Activated CD4-positive, alpha-beta T cell treated with anti-CD3 and anti-CD28 coated beads, Interleukin-2, amount 10 ng/mL, durations not matched to agents 24 days and 14 days (primary cell): ENCODE measurements at places on chromosomes 13 and 19. TPM values are rescaled to one million over a fixed set of nuclear protein-coding genes. Genes with fewer than 3 reads are reported as not detected.

Gene SIGLEC8
- 0.09 and 0.16 TPM in 2 replicates for total RNA-seq

Gene NDUFA11
- 237 and 251 TPM in 2 replicates for total RNA-seq

Gene FAM124A
- 0.82 and 1.1 TPM in 2 replicates for total RNA-seq

Gene ZNF98
- not detected in 2 replicates for total RNA-seq

- peaks cover 19% of the 10 kb centered on the region for H3K4me1 ChIP-seq
- H3K4me3 ChIP-seq: peak overlapping the region; percentile 90
- DNase-seq: no peak
- H3K36me3 ChIP-seq: no peaks in the 10 kb centered on the region
- peak overlapping the region; percentile 85 for H3K27ac ChIP-seq
- peaks cover 42% of the 10 kb centered on the region for H3K27me3 ChIP-seq
These were observed 848 bp upstream of the NECTIN2 start for GRCh38 chr19:44845286-44845611.

GRCh38 chr13:70385852-70386251, 277.6 kb upstream of the KLHL1 start:
- H3K27me3 ChIP-seq: no peaks in the 10 kb centered on the region
- H3K4me1 ChIP-seq: no peaks in the 10 kb centered on the region
- no peak for DNase-seq
- no peak overlapping the region for H3K27ac ChIP-seq

DNA sequence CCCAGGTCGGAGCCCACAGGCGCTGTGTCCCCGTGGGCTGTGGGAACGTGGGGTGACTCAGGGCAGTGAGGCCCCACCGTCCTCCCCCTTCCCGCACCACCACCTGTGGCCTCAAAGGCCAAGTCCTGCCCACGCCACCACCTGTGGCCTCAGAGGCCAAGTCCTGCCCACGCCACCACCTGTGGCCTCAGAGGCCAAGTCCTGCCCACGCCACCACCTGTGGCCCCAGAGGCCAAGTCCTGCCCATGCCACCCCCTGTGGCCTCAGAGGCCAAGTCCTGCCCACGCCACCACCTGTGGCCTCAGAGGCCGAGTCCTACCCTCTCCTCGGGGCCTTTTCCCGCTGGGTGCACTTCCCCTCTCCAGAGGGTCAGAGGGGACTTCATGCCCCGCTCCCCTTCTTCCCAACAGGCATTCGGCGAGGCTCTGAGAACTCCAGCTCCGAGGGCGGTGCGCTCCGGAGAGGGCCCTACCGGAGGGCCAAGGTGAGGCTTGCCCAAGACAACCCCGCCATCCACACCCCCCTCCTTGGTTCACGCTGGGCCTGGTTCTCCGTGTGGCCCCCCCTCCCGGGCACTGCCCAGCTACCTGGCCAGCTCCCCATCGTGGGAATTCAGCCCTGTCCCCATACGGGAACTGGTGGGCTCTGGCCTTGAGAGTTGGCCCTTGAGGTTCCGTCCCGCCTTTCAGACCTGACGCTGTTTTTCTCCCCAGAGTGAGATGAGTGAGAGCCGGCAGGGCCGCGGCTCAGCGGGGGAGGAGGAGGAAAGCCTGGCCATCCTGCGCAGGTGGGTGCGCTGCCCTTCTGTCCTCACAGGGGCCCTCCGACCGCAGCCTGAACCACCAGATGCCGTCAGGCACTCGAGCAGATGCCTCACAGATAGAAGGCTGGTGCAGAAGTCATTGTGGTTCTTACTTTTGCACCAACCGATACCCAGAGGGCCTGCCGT, 27.4 kb upstream of the F7 start:
- no peak overlapping the region for H3K4me3 ChIP-seq
- no peaks in the 10 kb centered on the region for H3K36me3 ChIP-seq
- H3K27me3 ChIP-seq: no peaks in the 10 kb centered on the region
- DNase-seq: no peak
- H3K4me1 ChIP-seq: no peaks in the 10 kb centered on the region

DNA sequence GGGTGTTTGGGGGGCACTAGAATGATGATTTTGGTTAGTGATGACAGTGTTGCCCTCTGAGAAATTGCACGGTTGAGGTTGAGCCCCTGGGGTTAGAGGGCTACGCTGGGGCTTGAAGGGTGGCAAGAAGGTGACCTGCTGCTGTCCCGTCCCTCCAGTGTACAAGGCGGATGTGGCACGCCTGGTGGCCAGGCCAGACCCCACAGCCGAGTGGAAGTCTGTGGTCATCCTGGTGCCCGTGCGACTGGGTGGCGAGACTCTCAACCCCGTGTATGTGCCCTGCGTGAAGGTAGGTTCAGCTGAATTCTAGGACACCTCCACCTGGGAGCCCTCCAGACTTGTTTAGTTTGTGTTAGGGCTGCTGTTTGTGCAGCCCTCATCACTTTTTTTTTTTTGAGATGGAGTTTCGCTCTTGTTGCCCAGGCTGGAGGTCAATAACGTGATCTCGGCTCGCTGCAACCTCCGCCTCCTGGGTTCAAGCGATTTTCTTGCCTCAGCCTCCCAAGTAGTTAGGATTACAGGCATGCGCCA, 5.1 kb downstream of the ATG4D start:
- peaks cover 29% of the 10 kb centered on the region for H3K4me1 ChIP-seq
- no peak overlapping the region for H3K4me3 ChIP-seq
- no peak for DNase-seq
- H3K27ac ChIP-seq: no peak overlapping the region
- H3K27me3 ChIP-seq: no peaks in the 10 kb centered on the region

- H3K4me3 ChIP-seq: peak overlapping the region; percentile 82
- peaks cover 21% of the 10 kb centered on the region for H3K27me3 ChIP-seq
- H3K27ac ChIP-seq: peak overlapping the region; percentile 43
- peak; percentile 78 for DNase-seq
- peaks cover 20% of the 10 kb centered on the region for H3K4me1 ChIP-seq
These were observed 4.0 kb downstream of the RTN2 start for GRCh38 chr19:45492627-45493470.

DNA sequence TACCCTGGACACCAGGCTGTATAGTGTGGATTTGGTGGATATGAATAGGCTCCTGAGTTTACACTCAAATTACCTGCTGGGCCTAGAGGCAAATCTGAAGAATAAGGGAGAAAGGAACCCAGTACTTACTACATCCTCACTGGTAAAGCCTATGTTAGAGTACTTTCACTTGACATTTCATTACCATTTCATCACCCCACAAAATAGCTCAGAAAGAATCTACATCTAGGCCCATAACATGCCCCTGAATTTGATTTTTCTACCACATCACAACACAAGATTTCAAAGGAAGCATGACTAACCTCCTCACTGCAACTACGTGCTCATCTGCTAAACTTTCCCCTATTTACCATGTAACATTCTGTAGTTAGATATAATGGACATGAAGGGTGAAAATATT, 43.3 kb downstream of the VWA8 start:
- peak overlapping the region; percentile 72 for H3K4me3 ChIP-seq
- no peaks in the 10 kb centered on the region for H3K27me3 ChIP-seq
- DNase-seq: peak; percentile 72
- H3K27ac ChIP-seq: peak overlapping the region; percentile 94
- peaks cover 44% of the 10 kb centered on the region for H3K4me1 ChIP-seq
- H3K36me3 ChIP-seq: peaks cover 21% of the 10 kb centered on the region
